ENCODE measurements at places on chromosomes 12 and 14.

- no peak for DNase-seq
Observed at GRCh38 chr12:25372002-25372401, 121.3 kb upstream of the KRAS start.

DNA sequence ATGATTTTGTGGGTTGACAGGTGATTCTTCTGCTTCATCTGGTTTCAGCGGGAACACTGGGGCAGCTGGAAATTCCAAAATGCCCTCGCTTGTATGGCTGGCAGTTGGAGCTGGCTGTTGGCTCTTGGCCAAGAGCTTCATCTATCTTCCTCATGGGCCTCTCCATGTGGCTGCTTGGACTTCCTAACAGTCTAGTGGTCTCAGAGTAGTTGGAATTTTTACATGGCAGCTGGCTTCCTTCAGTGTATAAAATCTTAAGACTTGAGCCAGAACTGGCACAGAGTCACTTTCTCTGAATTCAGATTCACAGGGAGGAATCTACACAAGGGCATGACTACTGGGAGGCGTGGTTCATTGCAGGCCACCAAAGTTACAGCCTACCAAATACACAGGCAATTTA lies 204.9 kb upstream of the RMST start:
- DNase-seq = no peak

GRCh38 chr14:69664865-69665526 lies 53.6 kb downstream of the SUSD6 start:
- no peak for DNase-seq

DNA sequence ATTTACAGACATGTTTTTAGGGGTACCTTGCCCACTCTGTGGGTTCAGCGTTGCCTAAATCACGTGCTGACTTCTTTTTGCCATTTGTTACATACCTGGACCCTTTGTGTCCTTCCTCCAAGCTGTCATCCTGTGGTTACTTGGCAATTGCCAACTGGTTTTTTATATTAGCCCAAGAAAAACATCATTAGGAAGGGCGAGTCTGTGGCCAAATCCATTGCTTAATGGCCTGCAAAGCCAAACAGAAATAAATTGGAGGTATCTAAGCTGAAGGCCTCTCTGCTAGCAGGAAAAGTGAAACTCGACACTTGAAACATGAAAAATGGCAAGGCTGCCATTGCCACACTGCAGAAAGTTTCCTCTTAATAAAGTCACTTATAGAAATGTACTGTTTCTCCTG lies 190.4 kb downstream of the NUAK1 start:
- no peak for DNase-seq

DNA sequence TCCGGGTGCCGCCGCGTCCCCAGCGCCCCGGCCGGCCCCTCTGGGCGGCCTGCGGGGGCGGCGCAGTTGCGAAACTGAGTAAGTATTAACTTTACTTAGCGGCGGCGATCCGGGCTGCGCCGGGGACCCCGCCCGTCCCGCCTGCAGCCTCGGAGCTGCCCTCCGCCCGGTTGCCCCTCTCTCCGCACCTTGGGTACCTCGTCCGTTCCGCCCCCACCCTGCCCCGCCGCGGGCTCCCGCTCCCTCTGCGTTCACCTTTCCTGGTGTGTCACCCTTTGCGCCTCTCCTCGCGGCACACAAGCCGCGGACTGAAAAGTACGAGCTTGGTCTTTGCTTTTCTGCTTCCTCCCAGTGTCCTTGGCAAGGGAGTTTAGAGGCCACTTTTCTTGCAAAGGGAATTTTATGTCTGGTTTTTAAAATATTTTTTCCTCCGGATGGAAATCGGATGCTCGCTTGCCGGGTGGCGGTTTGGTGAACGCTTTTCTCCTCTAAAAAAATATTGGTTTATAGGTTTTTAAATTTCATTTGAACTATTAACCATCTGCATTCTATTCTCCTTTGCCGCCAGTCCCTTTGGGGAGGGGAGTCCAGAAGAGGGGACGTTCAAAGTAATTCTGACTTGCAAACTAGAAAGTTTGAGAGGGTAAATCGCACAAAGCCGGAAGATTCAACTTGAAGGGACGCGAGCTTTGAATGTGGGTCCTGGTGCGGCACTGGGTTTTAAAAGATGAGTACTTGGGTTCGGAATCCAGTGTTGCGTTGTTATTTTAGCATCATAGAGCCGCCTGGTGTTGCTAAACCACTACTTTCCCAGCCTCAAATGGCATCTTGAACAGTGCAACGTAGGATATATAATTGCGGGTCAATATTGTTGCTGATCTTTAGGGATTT lies 834 bp downstream of the RASSF8 start:
- peak; percentile 74 for DNase-seq

Measured in HS-27A (cell line).